ENCODE measurements at places on chromosomes 5 and 9. TPM values are rescaled to one million over a fixed set of nuclear protein-coding genes. Genes with fewer than 3 reads are reported as not detected.

Gene DMGDH
- total RNA-seq: 2.4 TPM

Gene ROR2
- total RNA-seq: 0.74 TPM

Gene ITGA1
- total RNA-seq: 28.4 TPM

Gene CXCL14
- 0.49 TPM for total RNA-seq

Gene ZDHHC11
- 18.7 TPM for total RNA-seq

Gene SLC25A2
- not detected for total RNA-seq

Gene SELENOP
- 213 TPM for total RNA-seq

Gene ZNF608
- 6.8 TPM for total RNA-seq

Gene SPINK13
- total RNA-seq: not detected

Gene PRSS3
- not detected for total RNA-seq

Gene LCN2
- total RNA-seq: not detected

Gene LCNL1
- 11.7 TPM for total RNA-seq

Gene SH3RF2
- total RNA-seq: 376 TPM

Gene PLAA
- total RNA-seq: 32.3 TPM

Gene CD180
- total RNA-seq: 0.44 TPM

Gene LOX
- total RNA-seq: 4.4 TPM

Gene POC5
- total RNA-seq: 2.7 TPM

Gene ZBED3
- 7.8 TPM for total RNA-seq

Gene MEF2C
- 54.2 TPM for total RNA-seq

Gene PCDHGB3
- total RNA-seq: 6.3 TPM

Gene PCDHA2
- total RNA-seq: not detected

Gene ADCY2
- total RNA-seq: 0.30 TPM

Gene SLC46A2
- total RNA-seq: not detected

Gene NRARP
- total RNA-seq: 5.1 TPM

Gene CDX1
- total RNA-seq: not detected

Gene PCDHB5
- 2.3 TPM for total RNA-seq

Gene LIX1
- total RNA-seq: not detected

Gene MRRF
- 35.8 TPM for total RNA-seq

Gene CLPTM1L
- 34.2 TPM for total RNA-seq

Gene SLC45A2
- total RNA-seq: not detected

Gene CDH9
- not detected for total RNA-seq

Gene ANXA2R
- 0.82 TPM for total RNA-seq

Data from left ventricle myocardium inferior (tissue), 1 donor.